Sciatic nerve (tissue), 2 donors: ENCODE measurements at places on chromosomes 2 and 18.

DNA sequence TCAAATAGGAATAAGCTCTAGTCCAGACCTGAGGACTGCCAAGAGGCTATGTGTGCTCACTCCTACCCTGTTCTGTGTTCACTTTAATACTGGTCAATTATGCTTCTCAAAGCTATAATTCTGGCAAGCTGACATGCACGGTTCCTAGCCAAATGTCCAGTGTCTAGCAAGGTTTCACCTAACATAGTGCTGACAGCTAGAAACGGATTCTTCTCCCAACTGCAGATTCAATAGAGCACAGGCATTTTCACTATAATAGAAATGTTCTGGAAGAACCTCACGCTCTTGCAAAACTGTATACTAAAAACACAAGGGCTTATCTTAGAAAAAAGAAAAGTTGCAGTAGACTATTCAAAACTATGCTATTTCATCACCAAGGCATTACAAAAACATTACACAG, 45.1 kb downstream of the HDAC4 start:
- DNase-seq: no peak

- DNase-seq: no peak
These were observed 156.2 kb upstream of the NETO1 start for GRCh38 chr18:73023975-73024374.

DNA sequence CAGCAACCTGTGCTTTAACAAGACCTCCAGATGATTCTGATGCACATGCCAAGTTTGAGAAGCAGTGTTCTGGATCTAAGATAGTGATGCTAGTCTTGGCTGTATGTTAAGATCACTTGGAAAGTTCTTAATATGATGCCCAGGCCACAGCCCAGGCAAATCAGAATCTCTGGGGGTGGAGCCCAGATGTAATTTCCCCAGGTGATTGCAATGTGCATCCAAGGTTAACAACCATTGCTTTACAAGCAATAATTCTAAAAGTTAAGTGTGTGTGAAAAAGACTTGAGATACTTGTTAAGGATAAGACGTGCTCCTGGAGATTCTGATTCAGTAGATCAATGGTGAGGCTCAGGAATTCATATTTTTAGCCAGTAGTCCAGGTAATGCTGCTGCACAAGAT, 44.3 kb upstream of the MYO1B start:
- DNase-seq: no peak

DNA sequence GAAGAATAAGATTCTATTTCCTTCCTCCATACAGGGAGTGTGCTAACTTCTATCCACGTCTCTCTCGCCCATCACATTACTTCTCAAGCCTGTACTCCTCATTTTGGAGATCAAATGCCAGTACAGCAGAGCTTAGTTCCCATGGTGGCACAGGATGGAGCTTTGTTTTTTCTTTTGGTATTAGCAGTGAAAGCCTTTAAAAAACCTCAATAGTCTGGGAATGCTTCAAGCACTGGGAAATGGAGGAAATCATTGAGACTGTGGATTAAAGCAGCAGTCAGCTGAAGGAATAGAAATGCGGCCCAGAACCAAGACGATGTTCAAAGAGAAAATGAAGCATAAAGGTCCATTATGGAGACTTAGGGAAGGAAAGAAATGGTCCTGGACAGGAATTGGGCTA, 102.3 kb downstream of the NRXN1 start:
- DNase-seq: no peak
